Umbilical cord (tissue), 2 donors: ENCODE measurements at places on chromosomes 13 and 19.

DNA sequence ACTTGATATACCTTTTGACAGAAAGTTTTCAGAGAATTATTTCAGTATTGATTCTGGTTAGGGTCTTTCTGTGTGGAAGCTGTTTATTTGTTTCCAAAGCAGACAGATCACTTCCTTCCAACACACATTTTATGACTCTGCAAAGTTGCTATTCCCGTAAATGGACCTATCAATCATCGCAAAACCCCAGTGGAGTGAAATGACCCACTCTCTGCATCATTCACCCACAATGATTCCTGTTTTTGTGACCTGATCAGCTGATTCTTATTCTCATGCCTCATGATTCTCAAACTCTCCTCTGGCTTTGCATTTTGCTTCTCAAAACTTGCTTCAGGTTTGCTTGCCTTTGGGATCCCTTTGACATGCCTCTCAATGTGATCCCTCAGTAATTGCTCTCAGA is 453.7 kb downstream of the PCDH17 start:
- no peak for DNase-seq

GRCh38 chr19:18193388-18194180 is 566 bp downstream of the MPV17L2 start:
- DNase-seq, result no peak

DNA sequence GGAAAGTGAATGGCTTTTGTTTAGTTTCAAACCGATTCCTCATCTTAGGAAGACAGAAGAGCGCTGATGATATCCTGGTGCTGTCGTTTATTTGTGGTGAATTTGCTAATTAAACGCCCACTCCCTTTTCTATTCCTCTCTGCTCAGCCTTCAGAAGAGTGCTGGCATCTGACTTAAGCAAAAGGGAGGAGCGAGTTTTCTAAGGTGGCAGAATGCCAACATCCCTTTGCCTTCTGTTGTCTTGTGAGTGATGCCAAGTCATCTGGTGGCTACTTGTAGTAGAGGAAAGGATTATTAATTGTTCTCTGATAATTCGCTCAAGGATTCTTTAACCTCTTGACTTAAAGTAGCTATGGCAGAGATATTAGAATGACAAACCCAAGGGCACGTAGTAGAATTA is 68.1 kb downstream of the ERCC5 start:
- DNase-seq, result peak; percentile 35

GRCh38 chr19:42606660-42607351 is 12.1 kb upstream of the CEACAM8 start:
- DNase-seq, result no peak

- DNase-seq, result no peak
These were observed 54.8 kb downstream of the CACNA1A start for GRCh38 chr19:13451434-13451995.

DNA sequence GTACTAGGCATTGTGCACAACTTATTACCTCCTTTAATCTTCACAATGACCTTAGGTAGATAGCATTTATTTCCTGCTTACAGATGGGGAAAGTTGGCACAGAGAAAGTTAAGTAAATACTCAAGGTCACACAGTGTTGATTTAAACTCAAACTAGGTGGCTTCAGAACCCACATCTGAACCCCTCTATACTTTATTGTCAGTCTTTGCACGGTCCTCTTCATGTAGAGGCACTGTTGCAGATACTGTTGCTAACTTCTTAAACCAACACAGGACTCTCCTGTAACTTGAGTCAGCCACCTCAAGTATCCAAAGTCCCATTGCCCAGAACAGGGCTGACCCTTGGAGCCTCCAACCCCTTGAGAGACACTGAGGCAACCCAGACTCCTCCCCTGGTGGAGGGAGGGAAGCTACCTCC is 48.8 kb downstream of the FRY start:
- DNase-seq, result no peak

DNA sequence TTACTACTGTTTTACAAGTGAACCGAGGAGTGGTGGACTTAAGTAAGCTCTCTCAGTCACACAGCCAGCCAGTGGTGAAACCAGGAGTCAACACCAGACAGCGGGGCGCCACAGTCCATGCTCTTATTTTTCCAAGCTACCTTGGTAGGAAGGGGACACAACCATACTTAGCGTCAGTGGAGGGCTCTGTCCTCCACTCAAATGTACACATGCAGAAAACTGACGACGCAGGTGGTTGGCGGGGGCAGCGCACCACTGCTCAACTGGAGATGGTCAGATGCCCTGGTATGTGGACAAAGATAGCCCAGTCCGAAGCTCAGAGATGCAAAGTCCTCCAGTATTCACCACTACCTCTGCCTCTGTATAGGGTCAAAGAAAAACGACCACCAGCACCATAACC is 1.1 kb downstream of the ZNF667 start:
- DNase-seq, result no peak

GRCh38 chr19:5663904-5664303 is 16.4 kb downstream of the MICOS13 start:
- DNase-seq, result no peak

DNA sequence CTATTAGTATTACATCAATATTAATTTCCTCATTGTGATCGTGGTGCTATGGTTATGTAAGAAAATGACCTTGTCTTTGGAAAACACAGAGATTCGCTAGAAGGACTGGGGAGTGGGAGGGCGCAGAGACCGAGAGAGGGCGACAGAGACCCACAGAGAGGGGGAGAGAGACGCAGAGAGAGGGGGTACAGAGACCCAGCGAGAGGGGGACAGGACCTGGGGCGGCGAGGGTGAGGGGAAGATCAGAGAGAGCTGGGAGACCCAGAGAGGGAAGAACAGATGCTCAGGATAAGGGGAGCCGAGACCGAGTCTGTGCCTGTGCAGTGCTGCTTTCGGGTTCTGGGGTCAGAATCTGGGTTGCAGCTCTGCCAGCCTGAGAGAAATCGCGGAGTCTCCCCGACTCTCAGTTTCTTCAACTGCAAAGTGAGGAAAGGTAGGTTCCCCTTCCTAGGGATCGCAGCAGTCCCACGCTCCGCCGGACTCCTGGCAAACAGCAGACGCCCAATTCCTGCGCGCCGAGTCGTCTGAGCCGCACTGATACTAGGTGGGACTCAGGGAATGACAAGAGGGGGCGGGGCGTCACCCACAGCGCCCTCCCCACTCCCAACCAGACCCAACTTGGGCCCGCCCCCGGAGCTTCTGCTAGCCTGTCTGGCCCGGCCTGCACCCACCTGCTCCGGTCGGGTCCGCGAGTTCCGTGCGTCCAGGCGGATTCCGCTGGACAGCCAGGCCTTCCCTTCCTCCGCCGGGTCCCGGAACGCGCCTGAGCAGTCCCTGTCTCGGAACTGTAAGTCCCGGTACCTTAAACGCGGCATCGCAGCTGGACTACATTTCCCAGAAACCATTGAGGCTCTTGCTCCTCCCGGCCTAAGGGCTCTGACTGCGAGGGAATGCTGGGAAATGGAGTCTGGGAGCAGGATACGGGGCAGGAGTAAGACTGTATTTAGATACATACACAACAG is 15.3 kb downstream of the IZUMO2 start:
- peak; percentile 84 for DNase-seq

- DNase-seq, result peak; percentile 38
These were observed 3.5 kb downstream of the PEG3 start for GRCh38 chr19:56837004-56837403.

- no peak for DNase-seq
These were observed 200.2 kb downstream of the DCLK1 start for GRCh38 chr13:35930665-35931631.

DNA sequence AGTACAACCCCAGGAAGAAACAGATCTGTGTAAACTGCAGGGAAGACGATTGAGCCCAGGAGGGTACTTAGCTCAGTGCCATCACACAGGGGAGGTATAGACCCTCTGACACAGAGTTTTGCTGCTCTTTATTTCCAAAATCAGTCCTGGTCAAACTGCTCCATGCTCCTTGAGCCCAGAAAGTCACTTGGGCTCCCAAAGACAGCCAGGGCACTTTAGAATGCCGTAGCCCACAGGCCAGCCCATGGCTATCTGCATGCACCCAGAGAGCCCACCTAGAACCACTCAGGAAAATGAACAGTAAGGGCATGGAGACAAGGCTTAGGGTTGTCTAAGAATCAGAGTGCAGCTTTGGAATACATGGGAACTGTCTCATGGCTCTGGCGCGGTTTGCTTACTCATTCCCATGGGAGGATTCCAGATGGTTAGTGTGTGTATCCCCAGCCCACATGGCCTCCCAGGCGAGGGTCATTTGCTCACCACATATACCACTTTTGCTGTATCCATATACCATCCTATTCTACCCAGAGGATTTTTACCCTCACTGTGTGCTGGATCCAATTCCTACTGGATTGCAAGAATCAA is 14.7 kb upstream of the PDCD5 start:
- no peak for DNase-seq

DNA sequence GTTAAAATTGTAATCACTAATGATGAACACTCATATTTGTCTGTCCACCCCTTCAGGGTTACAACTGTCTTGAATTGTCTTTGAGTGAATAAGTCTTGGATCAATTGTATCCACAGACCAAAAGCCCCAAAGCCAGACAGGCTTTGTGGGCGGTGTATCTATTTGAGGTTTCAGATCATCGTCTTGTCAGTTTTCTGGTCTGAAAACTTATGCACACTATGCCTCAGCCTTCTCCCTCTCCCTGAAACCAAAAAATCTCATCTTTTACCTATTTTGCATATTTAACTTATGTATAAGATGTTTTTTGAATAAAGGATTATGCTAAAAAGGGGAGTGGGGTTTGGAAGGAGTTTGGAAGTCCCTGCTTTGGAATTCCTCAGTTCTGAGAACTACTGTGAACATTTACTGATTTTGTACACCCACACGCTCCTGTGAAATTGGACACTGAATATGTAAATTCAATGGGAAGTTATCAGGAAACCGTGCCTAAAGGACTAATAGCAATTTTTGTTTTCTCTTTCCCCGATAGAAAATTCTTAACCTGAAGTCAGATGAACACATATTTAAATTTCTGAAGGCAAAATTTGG is 52.1 kb downstream of the DPY19L3 start:
- DNase-seq, result no peak

DNA sequence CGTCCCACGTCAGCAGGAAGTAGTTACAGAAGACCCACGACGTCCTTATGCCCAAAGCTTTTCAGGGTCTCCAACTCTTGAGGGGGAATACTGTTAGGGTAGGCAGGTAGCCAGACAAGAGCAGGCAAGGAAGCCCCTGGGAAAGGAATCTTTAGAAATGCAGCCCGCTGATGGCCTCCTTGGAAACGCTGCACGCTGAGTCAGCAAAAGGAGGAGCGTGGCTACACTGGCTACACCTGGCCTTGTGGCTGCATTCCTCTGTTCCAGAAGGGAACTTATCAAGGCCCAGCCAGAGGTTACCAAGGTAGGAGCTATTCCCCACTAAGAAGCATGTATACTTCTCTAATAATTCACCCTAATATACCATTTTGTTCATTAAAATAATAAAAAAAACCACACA is 2.0 kb downstream of the ERVV-1 start:
- no peak for DNase-seq

DNA sequence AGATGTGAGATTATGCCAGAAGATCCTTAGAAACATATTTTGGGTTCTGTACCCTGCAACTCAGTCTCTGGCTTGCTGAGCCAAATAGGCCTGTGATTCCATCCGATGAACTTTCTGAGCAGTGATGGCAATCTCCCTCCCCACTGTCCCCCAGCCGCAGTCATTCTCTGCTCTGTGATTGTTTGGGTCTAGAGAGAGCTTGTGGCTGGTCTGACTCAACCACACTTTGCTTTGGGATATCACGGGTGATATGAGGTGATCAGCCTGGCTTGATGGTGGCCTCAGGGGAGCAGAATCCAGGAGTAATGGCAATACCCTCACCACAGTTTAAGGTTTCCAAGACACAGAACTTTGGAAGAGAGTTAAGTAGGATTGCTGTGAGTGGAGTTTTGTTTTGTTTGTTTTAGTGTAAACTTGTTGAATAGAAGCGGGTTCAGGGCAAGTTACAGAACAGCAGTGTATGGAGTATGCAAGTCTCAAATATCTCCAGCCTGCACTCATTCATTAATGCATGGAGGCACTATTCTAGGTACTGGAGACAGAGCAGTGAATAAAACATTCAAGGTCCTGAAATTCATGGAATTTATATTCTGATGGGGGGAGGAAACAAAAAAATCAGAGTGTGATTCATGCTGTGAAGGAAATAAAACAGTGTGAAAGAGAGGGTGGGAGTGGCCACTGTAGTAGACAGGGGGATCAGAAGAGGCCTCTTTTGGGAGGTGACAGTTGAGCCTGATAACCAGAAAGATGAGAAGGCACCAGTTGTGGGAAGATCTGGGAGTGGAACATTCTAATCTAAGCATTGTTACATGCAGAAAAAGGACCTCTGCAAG is 5.3 kb downstream of the SAMD4B start:
- no peak for DNase-seq

DNA sequence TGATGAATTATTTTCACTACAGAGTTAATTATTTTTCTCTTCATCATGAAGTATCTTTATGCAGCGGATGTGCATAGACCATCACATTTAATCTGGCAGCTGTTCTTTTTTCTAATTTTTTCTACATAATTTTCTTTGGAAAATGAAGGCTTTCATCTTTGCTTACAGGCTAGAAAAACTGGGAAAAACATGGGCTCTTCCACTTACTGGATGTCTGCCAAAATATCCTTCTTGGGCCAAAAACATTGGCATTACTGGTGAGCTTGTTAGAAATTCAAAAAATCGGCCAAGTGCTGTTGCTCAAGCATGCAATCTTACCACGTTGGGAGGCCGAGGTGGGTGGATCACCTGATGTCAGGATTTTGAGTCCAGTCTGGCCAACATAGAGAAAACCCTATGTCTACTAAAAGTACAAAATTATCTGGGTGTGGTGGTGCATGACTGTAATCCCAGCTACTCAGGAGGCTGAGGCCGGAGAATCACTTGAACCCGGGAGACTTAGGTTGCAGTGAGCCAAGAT is 176.8 kb downstream of the ZNF737 start:
- no peak for DNase-seq

DNA sequence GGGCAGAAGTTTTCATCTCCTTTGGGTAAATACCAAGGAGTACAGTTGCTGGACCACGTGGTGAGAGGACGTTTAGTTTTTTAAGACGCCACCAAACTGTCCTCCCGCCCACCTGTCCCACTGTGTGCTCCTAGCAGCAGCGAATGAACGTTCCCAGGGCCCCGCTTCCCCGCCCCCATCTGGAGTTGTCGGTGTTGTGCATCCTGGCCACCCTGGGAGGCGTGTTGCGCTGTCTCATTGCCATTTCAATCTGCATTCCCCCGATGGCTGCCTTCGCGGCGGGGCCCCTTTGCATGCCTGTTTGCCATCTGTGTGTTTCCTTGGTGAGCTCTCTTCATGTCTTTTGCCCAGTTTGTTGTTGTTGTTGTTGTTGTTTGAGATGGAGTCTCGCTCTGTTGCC is 76.1 kb downstream of the KDM4B start:
- no peak for DNase-seq

DNA sequence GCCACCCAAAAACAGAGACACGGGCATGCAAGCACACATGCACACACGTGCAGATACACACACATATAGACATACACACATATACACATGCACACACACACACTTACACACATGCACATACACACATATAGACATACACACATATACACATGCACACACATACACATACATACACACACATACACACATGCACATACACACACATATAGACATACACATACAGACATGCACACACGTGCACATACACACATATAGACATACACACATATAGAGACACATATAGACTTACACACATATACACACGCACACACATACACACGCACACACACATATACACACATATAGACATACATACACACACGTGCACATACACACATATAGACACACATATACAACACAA is 92.1 kb downstream of the GADD45B start:
- no peak for DNase-seq

- no peak for DNase-seq
These were observed 12.1 kb upstream of the GPR4 start for GRCh38 chr19:45613926-45614725.
